ENCODE measurements at places on chromosomes 1 and 21.

- DNase-seq, result no peak
Measured at GRCh38 chr1:28591708-28592320, at the start of gene RAB42. Gene RAB42 (plus strand): TSS chr1:28592265. CDS start chr1:28592512, 247 bp downstream.

GRCh38 chr1:15322648-15323350 lies 75.8 kb downstream of the FHAD1 start:
- DNase-seq, result no peak

- no peak for DNase-seq
Measured at GRCh38 chr1:108199201-108199691, 897 bp downstream of the SLC25A24 start.

DNA sequence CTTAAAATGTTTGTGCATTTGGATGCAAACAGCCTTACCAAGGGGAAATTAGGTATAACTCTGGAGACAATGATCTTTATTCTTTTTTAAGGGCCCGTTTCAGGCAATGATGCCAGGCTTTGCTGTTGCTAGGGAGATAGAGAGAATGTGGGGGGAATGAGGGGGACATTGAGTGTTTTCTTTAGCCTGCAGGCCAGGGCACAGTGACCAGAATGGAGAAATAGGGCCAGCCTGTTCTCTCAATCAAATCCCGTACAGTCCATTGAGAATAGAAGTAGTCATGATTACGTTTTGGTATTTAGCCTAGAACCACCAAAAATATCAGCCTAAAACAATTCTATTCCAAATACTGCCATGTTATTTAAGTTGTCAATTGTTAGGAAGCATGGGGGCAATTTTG lies 49.0 kb downstream of the RGS7 start:
- no peak for DNase-seq

- DNase-seq, result no peak
Measured at GRCh38 chr1:171772312-171772711, 9.1 kb upstream of the METTL13 start.

GRCh38 chr1:184889902-184890301 lies 84.4 kb downstream of the NIBAN1 start:
- DNase-seq, result no peak

GRCh38 chr1:93172778-93173177 lies 7.4 kb downstream of the TMED5 start:
- DNase-seq, result no peak

DNA sequence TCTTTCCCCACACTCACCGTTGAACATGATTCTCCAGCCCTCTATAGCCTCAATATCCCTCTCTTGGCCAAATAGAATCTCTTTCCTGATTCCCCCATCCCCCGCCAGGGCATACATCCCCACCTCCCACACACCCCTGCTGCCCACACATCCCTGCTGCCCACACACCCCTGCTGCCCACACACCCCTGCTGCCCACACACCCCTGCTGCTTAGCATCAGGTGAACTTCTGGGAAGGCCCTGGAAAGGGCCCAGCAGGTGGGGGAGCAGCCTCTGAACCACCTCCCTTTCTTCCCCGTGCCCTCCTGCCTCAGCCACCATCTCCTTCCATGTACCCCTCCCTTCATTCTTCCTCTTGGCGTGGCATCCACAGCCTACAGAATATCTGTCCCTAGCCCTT lies 15.9 kb upstream of the IFNLR1 start:
- no peak for DNase-seq

DNA sequence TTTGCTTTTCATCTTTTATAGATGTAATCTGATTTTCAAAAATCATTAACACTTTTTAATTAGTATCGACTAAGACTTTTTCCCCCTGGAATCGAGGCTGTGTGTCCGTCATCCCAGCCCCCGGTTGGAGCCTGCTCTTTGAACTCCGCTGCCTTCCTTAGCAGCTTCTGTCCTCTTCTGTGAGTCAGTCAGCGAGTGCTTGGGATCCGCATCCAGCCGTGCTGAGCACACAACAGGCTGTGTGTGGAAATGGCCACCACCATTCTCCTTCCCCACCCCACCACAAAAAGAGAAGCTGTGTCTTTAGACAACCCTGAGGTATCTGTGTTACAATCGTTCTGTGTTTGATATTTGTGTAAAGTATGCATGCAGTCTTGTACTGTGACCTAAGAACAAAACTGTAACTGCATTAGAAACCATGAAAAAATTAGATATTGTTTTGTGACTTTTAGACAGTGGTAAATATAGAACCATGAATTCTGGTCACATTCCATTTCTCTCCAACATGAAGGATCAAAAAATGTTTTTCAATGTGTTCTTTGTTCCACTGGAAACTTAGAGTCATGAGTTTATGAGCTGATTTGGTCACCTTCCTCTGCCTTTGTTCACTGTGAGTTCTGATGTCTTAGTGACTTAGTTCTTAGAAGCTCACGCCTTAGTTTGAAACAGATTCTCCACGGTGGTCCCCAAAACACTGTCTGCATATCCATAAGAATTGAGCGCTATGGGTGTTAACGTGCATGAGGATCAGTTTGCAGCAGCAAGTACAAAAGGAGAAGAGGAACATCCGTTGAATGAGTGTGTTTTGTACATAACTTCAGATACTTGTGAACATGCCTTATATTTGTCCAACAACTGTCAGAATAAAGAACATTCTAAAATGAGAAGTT lies 64.7 kb downstream of the VPS26C start:
- DNase-seq, result no peak

GRCh38 chr1:191702124-191702523 lies 456.1 kb upstream of the RGS18 start:
- no peak for DNase-seq

DNA sequence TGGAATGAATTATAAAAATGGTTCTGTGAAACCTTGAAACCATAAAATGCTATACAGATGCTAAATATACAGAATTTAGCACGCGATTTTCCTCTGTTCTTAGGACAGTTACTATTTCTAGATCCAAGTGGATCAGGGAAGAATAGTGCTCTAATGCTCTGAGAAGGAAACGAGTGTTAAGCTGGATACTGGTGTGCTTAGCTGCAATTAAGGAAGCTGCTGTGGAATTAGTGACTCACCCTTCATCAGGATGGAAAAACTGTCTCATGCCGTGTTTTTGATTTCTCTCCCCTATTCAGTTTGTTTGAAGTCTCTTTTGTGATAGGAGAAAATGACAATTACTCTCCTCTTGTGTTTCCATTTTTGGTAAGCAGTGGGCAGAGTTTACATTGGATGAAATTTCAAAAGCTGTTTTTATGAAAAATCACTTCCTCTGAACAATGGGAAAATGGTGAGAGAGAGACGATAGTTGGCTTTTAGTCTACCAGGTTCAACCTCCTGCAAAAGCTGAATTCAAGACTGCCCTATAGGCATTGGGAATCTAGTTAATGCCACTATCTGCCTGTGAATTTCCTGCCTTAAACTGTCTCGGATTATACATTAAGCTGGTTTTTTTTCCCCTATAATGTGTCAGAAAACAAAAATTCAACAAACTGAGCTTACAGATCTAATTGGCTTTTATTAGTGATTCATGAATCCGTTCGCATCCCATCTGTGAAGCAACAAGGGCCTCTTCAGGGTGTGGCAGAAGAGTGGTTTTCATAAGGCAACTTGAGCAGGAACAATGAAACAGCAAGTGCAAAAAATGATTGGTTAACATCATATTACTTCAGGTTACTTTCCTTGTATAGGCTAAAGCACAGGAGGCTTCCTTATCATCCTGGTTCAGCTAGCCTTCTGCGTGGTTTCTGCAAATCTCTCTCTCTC lies 179.8 kb downstream of the ST6GALNAC3 start:
- DNase-seq, result peak; percentile 28

All from NCI-H1436 (cell line).